ENCODE measurements at places on chromosomes 2 and 18. TPM values are rescaled to one million over a fixed set of nuclear protein-coding genes. Genes with fewer than 3 reads are reported as not detected.

The CGREF1 gene
- total RNA-seq = 3.1 TPM

The POTEJ gene
- not detected for total RNA-seq

The MCEE gene
- 20.3 TPM for total RNA-seq

The IL18RAP gene
- total RNA-seq = 0.42 TPM

The CPLX4 gene
- total RNA-seq = not detected

The SIX3 gene
- not detected for total RNA-seq

The RAB27B gene
- total RNA-seq = 8.9 TPM

The OTOS gene
- not detected for total RNA-seq

The RAX gene
- not detected for total RNA-seq

The QPCT gene
- 5.3 TPM for total RNA-seq

The ECEL1 gene
- total RNA-seq = 0.40 TPM

The DYNAP gene
- not detected for total RNA-seq

DNA sequence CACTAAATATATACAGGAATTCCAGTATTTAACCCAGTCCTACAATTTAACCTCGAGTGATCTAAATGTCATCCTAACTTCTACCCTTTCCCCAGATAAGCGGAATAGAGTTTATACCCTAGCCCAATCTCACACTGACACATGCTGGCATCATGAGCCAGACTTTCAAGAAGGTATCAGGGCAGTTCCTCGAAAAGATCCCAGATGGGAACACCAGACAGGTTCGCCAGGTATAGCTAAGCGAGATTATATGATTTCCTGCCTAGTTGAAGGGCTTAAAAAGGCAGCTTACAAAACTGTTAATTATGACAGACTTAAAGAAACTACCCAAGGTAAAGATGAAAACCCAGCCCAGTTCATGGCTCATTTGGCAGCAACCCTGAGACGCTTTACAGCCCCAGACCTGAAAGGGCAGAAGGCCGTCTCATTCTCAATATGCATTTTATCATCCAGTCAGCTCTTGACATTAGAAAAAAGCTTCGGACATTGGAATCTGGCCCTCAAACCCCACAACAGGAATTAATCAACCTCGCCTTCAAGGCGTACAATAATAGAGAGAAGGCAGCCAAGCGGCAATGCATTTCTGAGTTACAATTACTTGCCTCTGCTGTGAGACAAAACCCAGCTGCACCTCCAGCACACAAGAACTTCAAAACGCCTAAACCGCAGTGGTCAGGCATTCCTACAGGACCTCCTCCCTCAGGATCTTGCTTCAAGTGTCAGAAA is 668.2 kb upstream of the PKDCC start:
- no peak for DNase-seq

- no peak for DNase-seq
These were observed 13.0 kb upstream of the TET3 start for GRCh38 chr2:73971722-73972121.

GRCh38 chr2:38167968-38168350 is 92.0 kb upstream of the CYP1B1 start:
- no peak for DNase-seq

GRCh38 chr2:195313962-195314361 is 343.1 kb upstream of the SLC39A10 start:
- no peak for DNase-seq

- DNase-seq = no peak
These were observed 88.7 kb downstream of the DYM start for GRCh38 chr18:49371786-49372185.

GRCh38 chr2:220779931-220780330 is 792.2 kb downstream of the EPHA4 start:
- no peak for DNase-seq

- no peak for DNase-seq
These were observed 145.0 kb upstream of the HDAC4 start for GRCh38 chr2:239545741-239546392.

- no peak for DNase-seq
These were observed 98.2 kb downstream of the ZNF516 start for GRCh38 chr18:76396792-76397191.

GRCh38 chr2:220353897-220354296 is 726.5 kb downstream of the SLC4A3 start:
- no peak for DNase-seq

- no peak for DNase-seq
These were observed 2.1 kb downstream of the PPP3R1 start for GRCh38 chr2:68250196-68250595.

DNA sequence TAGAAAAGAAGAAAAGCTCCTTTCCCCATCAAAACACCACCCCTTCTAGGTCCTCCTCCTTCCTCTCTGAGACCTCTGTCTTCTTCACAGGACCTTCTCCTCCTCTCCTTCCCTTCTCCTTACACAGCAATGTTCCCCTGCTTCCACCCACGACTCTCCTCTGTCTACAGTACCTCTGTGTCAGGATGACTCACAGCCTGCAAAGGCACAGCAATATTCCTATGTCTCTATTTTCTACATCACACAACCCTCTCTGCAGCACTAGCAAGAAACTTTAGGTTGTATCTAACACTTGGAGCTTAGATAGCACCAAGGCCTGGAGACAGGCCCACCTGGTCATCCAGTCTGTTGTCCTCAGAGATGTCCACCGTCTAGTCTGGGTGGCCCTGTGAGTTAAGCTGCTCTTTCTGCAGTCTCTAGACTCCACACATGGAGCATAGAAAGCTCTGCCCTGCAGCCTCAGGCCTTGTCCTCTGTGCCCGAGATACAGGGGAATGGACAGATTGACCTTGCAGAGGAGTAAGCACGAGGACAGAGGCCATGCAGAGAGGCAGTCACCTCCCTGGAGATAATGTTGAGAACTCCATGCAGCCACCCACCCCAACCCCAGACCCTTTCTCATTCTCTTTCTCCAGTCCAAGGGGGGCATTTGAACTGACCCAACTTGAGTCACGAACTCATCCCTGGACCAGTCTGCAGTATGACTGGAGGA is 212.0 kb downstream of the TNS1 start:
- DNase-seq = no peak

DNA sequence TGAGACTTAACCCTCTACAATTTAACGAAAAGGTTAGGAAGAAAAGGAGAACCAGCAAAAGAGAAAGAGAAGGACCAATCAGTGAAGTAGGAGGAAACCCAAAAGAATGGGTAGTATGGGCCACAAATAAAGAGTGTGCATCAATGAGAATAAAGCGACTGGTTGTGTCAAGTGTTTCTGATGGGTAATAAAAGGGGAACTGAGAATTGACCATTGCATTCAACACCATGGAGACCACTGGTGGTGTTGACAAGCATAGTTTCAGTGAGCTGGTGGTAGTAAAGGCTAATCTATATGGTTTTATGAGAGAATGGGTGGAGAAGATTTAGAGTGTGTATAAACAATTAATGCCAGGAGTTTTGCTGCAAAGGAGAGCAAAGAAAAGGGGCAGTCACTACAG is 75.4 kb downstream of the CSRNP3 start:
- DNase-seq = no peak

- no peak for DNase-seq
These were observed 31.7 kb downstream of the TMEM178A start for GRCh38 chr2:39697454-39697853.

DNA sequence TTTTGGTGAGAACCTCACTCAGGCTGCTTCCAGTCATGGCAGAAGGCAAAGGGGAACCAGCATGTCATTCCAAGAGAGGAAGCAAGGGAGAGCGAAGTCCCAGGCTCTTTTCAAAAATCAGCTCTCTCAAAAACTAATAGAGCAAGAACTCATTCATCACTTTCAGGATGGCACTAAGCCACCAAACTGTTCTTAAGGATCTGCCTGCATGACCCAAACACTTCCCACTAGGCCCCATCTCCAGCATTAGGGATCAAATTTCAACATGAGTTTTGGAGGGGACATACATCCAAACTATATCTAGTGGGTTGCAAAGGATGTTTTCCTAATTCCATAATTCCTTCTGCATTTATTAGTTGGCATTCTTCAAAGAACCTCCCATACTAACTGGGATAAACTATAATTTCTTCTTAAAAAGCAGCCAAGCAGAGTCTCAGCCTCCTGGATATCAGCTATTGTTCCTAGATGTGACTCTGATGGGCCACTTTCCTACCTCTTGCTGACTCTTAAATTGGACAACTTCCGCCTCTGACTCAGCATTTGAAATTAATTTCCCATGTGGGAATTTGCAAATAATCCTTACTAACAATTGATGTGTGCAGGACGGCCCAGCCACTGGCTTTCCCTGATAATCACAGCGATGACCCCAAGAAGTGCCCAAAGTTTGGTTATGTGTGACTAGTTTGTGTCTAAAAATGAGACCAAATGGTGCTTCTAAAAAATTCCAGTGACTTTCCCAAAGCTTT is 5.5 kb upstream of the REV1 start:
- DNase-seq = no peak

GRCh38 chr18:63882333-63883141 is 5.0 kb upstream of the SERPINB2 start:
- DNase-seq = no peak

DNA sequence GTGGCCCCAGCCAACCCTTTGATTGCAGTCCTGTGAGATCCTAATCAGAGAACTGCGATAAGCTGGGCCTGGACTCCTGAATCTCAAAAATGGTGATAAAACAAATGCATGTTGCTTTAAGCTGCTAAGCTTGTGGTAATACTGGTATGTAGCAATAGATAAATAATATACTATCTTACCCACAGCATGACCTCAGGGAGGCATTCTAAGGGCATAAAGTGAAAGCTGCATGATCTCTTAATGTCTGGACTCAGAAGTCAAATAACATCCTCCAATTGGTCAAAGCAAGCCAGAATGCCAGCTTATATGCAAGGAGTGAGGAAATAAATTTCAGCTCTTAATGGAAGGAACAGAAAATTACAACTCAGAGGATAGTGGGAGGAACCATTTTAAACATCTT is 246.1 kb downstream of the FSIP2 start:
- DNase-seq = no peak

GRCh38 chr18:68707646-68708045 is 7.3 kb downstream of the TMX3 start:
- no peak for DNase-seq

DNA sequence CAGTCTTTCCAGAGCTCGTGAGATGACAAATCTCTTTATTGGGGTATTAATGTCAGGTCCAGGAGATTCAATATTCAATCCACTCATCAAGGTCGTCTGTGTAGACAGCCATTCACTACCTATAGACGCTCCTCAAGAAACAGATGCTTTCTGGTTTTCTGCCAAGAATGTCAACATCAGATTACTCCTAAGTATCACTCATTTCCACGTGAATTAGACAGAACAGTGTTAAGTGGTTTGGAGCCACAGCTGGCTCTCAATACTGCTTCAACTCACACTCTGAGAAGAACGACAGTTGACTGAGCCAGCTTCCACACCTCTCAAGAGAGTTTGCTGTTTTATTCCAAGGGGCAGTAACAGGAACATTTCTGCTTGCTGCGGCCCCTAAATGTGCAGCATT is 113.5 kb upstream of the NEDD4L start:
- no peak for DNase-seq

DNA sequence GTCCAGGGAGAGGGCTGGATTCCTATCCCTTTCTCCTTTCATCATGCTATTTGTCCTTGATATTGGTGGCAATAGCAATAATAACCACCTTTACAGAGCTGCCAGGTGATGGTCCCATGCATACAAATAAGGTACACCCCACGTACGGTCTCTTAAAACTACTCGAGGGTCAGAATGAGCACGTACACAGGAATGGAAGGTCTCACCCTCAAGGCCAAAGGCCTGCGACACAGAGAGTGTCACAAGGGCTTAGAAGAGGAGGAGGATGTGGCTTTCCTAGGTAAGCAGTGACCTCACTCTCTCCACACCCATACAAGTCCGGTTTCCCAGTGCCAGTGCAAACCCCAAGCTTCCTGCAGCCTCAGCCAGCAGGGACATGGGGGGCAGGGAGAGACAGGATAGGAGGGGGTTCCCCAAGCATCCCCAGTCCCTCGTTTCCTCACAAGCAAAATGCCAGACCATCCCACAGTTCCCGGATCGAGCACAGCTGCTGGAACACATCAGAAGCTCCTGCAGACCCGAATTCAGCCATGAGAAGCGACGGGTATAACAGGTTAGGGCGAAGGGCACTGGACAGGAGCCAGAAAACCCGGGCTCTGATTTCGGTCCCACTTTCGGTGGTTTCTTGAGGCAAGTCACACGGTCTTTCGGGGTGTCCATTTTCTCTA is 49.2 kb downstream of the PLB1 start:
- peak; percentile 79 for DNase-seq

DNA sequence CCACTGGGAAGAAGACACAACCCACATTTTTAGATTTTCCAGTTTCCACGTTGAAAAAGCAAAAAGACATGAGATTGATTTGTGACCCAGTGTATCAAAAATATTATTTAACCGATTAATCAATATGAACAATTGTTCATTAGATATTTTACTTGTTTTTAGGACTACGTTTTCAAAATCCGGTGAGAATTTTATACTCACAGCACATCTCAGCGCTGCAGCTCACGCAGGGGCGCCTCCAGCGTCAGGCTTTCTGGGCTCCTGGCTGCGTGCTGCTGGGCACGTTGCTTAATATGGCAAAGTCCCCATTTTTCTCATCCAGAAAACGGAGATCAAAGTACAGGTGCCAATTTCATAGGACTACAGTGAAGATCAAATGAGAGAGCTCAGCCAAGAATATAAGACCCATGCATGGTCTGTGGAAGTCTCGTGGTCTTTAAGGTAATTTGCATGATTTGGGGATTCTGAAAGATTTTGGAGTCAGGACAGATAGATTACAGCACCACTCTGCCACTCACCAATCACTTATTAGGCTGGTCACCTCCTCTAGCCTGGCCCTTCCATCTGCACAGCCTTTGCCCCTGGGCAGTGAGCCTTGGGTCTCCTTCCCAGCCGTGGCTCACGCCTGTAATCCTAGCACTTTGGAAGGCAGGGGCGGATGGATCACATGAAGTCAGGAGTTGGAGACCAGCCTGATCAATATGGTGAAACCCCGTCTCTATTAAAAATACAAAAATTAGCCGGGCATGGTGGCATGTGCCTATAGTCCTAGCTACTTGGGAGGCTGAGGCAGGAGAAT is 36.2 kb downstream of the PTPN18 start:
- peak; percentile 40 for DNase-seq

DNA sequence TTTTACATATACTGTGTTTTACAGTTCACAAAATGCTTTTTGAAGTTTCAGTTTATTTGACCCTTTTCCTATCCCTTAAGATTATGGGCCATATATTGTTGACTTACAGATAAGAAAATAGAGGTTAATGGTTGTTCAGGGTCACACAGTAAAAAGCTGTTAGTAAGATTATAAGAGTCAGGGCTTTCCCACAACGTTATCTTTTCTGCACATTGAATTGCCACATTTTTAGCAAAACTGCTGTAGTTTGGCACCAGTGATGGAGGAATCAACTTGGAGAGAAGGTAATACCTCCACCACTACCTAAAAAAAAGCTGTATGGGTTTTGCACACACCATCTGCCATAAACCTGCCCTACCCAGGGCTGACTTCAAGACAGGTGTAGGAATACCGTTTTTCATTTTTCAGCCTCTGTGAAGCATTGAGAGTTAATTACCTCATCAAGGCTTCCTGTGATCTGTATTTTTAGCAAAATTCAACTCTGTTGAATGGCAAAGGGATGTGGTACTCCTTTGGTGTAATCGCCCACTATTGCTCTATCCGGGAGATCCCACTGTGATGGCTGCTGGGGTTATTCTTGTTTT is 5.0 kb downstream of the SOWAHC start:
- DNase-seq = no peak

- peak; percentile 15 for DNase-seq
These were observed 133.2 kb upstream of the ID2 start for GRCh38 chr2:8548619-8549150.

GRCh38 chr18:77392321-77392720 is 142.7 kb downstream of the GALR1 start:
- DNase-seq = no peak

All from colonic mucosa (tissue), 4 donors.